DND-41 (cell line): ENCODE measurements at places on chromosomes 7 and 10.

GRCh38 chr7:94338921-94339371, 55.7 kb upstream of the COL1A2 start:
- no peak for DNase-seq

DNA sequence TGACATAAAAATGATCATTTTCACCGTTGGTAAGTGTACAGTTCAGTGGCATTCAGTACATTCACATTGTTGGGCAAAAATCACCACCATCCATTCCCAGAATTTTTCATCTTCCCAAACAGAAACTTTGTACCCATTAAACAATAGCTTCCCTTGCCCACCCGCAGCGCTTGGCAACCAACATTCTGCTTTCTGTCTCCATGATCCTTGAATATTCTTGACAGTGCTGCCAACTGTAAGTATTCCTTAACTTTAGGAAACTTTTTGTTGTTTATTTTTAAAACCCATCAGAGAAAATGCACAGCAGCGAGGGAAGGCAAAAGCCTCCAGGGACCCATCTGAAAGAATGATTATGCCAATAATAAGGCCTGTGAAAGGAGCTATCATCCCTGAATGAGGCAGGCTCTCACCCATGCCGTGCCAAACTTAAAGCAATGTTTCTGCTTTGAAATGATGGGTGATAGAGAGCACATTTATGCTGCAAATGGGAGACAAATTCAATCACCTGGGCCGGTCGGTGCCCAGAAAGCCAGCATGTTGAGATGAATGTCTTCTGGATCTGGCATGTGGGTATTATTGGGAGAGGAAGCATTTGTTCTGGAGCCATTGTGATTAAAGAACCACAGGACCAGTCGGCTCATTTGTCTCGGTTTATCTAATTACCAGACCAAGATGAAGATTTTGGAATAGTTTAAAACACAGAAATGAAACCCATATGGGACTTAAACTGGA, 202.1 kb upstream of the NPVF start:
- DNase-seq: no peak

GRCh38 chr7:37310327-37311080, 138.2 kb downstream of the ELMO1 start:
- no peak for DNase-seq

DNA sequence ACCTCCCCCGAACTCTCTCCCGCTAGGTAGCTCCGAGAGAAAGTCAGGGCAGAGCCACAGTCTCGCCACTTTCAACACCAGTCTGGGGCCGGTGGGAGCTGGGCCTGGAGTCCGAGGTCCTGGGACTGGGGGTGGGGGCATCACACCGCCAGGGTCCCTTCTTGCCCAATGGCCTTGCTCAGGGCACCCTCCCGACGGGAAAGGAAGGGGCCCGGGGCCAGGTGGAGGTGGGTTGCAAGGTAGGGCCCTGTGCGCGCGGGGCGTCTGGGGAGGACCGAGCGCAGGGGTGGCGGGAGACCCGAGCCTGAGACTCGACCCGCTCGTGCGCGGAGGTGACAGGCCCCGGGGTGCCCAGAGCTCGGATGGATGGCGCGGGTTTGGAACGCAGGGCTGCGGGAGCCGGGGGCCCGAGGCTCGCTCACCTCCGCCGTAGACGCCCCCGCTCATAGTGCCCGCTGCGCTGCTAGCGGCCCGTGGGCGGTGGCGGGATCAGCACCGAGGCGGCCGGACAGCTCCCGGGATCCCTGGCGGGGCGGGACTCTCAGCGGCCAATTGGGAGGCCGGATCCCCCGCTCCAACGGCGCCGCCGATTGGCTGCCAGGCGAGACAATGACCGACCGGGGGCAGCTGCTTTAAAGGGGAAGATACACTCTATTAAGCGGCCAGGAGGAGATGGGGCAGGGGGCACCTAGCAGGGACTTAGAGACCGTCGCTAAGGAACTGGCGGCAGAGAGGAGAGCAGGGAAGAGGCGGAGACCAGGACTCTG, at the start of gene ACTL6B:
Gene ACTL6B, minus strand, starts transcription at position 541 of the 767 bp plus-strand sequence. Its CDS starts 94 bp downstream, at position 447.
- peak; percentile 16 for DNase-seq

DNA sequence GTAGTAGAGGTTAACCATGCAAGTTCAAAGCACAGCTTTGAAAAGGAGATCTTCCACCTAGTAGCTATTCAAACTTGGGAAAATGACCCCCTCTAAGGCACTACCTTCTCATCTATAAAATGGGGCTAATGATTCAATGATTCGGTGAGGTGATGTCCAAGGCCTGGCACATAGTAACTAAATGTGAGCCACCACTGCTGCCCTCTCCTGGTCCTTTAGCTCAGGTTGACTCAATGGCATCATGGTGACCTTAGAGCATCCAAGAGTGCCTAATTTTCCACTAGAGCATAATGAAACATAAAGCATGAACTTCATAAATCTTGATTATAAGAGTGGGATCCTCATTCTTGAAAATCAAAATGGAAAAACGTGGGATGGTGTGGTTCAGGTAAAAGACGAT, 16.3 kb upstream of the PLCE1 start:
- no peak for DNase-seq

DNA sequence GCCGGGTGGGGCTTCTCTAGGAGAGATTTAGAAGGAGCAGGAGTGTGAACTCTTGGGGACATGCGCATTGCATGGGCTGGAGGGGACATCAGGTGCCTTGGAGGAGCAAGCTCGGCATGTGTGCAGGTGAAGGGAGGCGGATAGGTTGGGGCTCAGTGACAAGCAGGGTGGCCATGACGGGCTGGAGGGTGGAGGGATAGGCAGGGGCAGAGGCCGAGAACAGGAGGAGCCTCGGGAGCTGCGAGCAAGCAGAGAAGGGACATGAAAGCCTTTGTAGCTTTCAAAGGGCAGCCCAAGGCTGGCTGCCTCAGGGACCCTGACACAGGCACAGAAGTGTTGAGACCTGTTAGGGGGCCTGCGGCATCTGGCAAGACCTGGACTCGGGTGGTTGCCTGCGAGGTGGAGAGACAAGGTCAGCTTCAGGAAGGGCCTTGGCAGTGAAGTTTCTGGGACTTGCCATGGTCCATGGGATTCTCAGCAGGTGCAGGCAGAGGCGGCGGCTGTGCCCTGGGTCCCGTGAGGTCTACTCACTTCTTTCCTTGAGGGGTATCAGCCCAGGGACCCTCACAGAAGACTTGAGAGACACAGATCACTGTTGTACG, 664.8 kb downstream of the SDK1 start:
- no peak for DNase-seq

DNA sequence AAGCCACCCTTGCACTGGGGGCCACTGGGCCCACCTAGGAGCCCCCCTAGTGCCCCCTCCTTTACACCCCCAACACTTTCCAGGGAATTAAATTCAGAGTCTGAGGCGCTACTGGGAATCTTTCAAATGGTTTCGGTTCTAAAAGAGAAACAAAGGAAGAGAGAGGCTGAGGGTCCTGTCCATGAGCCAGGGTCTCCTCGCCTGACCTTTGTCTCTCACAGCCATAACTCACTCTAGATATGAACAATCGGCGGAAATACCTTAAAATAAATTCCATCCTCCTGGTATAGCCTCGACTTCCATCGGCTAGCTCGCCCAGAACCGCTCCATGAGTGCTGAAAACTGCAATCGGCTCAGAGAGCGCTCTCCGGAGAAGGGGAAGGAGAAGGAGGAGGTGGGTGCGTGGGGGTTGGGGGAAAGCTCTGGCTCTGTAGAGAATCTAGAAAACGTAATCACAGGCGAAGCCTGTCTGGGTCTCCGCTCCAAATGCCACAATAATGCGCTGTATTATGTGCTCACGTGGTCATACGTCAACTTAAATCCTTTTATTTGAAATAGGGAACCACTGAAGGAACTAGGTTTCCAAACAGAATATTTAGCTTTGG, 12.6 kb downstream of the HOXA4 start:
- DNase-seq: no peak

- DNase-seq: no peak
Observed at GRCh38 chr7:154424350-154424749, 372.2 kb downstream of the DPP6 start.

DNA sequence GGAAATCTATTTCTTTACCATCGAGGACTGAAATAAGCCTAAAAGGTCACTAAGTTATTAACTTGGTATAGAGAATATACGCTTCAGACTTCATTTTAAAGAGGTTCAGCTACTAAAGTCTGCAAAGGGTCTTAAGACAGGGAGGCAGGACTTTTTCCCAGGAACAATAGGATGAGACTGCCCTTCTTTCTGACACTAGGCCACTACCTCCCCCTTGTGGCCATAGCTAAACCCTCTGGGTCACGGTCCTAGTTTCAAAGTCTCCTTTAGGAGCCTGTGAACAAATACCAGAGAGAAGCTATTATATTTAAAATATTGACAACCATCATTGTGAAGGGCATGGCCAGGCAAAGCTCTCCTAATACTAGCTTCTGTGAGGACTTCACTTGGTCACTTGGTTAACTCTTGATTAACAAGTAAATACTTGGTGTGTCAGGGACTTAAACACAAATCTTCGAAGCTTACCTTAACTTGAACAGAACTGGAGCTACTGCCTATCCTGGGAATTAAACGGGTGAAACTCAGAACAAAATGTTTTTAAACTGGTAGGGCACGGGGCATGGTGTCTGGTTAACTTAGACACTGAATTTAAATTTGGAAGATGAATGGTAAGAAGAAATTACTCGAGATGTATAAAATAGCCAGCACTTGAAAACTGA, 75.6 kb downstream of the CCDC6 start:
- peak; percentile 27 for DNase-seq

DNA sequence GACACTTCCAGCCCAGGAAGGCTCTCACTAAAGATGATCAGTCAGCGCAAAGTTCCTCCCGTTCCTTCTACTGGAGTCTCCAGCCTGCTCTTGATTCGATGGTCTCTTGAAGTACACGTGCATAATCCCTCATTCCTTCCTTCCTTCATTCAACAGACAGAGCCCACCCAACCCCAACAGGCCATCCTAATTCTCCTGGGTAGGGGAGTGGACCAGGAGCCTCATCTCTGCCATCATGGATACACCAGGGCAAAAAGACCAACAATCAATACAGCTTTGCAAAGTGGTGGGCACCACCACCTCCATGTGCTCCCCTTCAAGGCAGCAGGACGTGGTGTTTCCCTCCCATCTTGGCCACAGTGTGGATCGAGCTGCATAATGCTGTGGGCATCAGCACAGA, 446.3 kb downstream of the GRID1 start:
- DNase-seq: no peak

GRCh38 chr7:156080596-156080995, 268.3 kb upstream of the SHH start:
- no peak for DNase-seq

DNA sequence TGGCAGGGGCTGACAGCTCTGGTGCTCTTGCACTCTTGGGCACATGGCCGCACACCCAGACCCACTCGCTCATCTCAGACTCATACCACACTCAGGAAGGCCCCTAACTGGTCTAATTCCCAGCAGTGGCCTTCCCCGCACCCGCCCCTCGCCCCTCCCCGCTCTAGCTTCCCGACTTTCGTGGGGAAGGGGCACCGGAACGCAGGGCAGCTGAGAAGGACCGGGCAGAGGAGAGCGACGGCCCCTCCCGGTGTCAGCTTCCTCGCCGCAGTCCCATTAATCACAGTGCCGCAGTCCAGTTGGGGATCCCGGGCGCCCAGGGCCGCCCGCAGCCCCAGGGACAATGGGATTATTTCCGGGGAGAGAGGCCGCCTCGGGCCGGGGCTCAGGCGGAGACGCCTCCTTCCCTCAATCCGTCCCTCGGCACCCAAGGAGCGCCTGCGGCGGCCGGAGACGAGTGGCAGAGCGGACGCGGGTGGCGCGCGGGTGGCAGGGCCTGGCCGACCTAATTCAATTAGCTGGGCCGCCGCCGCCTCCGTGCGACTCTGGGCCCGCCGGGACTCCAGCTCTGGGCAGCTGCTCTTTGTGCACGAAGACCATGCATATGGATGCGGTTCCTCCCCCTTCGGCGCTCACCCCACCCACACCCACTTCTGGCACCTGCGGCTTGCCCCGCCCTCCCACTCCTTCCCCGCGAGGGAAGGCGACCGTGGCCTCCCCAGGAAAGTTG, 7.8 kb upstream of the TLX1 start:
- DNase-seq: no peak

- DNase-seq: no peak
Observed at GRCh38 chr10:80580638-80581468, 43.2 kb downstream of the SH2D4B start.

DNA sequence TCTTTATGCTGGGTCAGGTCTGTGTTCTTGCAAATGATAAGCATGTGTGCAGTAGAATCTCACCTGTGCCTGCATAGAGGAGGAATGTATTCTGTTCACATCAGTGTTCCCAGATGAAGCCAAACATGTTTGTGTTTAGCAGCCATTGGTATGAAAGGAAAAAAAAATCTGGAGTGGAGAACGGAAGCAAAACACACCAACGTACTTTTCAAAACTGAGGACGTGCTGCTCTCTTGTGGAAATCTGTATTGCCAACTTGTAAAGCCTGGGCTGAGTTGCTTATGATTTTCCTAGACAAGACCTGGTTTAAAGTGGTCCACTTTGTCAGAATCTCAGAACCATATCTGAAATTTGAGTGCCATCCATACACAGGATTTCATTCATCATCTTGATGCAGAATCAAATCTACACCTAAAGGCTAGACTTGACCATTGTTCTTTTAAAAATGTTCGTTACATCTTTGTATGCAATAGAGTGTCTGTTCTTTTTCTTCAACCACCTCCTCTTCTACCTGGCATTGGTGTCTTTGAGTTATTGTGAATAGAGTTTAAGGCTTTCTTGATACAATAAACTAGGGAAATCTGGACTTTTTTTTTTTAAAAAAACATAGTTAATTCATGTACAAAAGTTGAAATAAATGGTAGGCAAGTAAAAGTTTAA, 367.7 kb downstream of the PHF14 start:
- DNase-seq: no peak

- no peak for DNase-seq
Observed at GRCh38 chr10:71632896-71633600, 86.5 kb downstream of the C10orf105 start.

DNA sequence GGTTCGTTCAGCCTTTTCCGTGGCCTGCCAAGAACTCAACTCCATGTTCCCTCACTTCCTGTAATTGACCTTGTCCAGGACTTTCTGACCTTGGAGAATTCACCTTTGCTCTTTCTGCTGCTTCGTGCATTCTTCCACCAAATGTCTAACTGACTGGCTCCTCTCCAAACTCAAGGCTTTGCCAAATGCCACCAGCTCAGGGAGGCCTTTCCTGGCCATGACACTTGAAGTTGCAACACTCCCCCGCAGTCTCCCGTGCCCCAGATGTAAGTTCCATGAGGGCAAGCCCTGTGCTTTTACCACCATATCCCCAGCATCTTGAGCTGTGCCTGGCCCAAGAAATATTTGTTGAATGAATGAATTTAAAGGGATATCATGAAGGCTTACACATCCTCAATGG, 238.4 kb downstream of the ARHGAP21 start:
- DNase-seq: no peak

GRCh38 chr7:34850681-34851080, 186.6 kb downstream of the DPY19L1 start:
- no peak for DNase-seq

- DNase-seq: peak; percentile 78
Observed at GRCh38 chr10:123582084-123582989, 83.8 kb upstream of the GPR26 start.

DNA sequence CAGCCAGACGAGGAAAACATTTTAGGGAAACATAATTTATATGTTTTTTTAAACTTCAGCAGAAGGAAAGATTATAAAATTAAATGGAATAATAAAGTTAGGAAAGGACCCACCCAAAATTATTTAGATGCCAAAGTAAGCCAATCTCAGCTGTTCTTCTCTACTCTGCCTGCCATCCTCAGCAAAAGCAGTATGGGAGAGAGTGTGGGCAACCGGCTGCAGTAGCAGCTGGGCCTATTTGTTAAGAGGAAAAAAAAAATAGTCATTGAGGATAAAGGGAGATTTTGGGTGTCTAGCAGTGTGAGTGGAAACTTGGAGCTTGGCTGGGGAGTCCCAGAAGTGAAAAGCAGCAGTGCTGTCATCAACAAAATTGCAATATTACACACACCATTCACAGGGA, 15.4 kb downstream of the SEMA3E start:
- DNase-seq: no peak

GRCh38 chr7:40887099-40887498, 752.3 kb downstream of the SUGCT start:
- no peak for DNase-seq
